ENCODE measurements at places on chromosomes 7 and 10.

DNA sequence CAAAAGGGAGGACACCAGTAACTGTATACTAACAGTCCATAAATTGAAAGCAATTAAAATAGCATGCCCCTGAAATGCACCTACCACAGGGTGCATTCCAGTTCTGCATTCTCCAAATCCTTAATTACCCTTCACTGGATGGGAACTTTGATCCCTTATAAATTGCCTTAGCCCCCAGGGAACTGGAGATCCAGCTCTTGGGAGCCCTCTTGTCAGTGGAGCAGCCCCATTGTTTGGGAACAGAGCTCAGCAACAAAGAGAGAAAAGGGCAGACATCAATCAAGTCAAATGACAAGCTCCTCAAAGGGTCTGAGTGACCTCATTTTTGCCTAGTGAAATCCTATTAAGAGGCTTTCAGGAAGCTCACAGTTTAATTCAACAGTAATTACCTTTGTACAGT, 472.6 kb downstream of the XPNPEP1 start:
- no peak for DNase-seq

DNA sequence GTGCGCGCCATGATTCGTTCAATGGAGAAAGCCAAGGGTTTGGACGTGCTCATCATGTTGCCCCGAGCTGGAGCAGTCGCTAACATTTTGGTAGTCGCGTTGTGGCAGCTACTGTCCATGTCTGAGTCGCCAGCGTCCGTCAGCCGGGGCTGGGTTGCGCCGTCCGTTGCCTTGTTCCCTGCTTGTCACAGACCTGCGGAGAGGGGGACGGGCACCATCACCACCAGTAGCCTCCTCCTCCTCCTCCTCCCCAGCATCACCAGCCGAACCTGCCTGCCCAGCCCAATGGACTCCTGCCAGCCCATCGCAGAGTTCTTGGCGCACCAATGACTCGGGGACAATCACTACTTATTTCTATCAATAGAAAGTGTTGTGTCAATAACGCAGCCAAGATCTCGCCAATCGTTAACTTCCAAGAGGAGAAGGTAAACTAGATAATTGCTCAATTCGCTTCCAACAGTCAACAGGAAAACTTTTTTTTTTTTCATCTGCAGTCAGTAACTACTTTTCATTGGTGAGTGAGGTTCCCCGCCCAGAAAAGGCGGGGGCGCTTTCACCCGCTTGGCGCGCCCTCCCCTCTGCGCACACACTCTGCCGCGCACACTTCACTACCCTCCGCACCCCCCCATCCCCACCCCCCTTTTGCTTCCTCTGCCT, at the start of gene FEZF1:
TSS of gene FEZF1 (minus strand) at position 432 of the 657 bp plus-strand sequence. CDS start at position 119, 313 bp downstream.
- no peak for DNase-seq

- no peak for DNase-seq
Measured at GRCh38 chr10:74637685-74638084, 188.7 kb upstream of the KAT6B start.

- DNase-seq = no peak
Measured at GRCh38 chr7:2445898-2446555, 30.2 kb downstream of the GRIFIN start.

DNA sequence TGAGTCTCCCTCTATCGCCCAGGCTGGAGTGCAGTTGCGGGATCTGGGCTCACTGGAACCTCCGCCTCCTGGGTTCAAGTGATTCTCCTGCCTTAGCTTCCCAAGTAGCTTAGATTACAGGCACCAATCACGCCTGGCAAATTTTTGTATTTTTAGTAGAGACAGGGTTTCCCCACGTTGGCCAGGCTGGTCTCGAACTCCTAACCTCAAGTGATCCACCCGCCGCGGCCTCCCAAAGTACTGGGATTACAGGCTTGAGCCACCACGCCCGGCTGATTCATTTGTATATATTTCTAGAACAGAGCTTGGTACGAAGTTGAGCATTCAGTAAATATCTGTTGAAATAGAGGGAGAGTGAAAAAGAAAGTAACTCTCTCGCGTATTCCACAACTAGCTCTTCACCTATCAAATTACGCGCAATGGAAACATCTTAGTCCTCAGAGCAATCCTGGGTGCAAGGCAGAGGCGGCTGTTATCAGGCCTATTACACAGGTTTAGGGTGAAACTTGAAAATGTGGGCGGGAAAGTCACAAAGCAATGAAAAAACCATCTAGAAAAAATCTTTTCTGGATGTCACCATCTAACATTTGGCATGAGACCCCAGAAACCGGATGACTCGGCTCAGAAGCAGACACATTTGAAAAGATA, 707 bp upstream of the GHITM start:
- no peak for DNase-seq

GRCh38 chr7:128841171-128841690, 11.0 kb downstream of the FLNC start:
- no peak for DNase-seq

DNA sequence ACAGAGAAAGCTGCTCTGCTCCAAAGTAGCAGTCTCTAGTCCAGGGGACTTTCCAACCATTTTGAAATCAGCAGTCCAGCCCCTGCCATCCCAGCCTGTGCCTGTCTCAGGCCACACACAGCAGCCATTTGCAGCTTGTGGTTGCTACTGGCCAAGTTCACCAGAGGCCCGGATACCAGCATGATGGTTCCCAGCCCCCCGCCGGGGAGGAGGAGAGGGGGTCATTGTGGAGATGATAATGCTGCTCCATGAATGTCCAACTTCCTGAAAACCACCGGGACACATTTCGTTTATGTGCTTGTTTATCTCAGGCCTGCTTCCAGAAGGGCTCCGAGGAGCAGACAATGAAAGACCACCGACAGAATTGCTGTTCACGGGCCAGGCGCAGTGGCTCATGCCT, 160.0 kb downstream of the UBE2H start:
- DNase-seq = no peak

DNA sequence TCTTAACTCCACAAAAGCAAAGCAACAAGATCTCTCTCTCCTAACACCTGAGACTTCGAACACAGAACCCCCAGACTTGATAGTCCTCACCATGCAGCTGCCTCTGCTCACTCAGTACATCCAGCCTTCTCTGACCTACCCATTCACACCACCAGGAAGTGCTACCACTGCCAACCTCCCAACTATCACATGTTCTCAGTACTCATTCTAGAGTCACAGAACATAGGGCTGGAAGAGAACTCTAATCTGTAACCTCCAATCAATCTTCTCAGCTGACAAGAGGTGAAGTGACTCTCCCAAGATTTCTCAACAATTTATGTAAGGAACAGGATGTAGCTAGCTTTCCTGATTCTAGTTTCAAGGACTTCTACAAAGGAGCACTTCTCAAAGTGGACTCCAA, 3.8 kb downstream of the NUDCD3 start:
- DNase-seq = no peak

GRCh38 chr7:132742189-132742612, 165.9 kb upstream of the PLXNA4 start:
- DNase-seq = no peak

GRCh38 chr10:62681211-62681940, 123.1 kb upstream of the ADO start:
- no peak for DNase-seq

GRCh38 chr10:116554628-116555027, 8.9 kb downstream of the PNLIP start:
- DNase-seq = no peak

DNA sequence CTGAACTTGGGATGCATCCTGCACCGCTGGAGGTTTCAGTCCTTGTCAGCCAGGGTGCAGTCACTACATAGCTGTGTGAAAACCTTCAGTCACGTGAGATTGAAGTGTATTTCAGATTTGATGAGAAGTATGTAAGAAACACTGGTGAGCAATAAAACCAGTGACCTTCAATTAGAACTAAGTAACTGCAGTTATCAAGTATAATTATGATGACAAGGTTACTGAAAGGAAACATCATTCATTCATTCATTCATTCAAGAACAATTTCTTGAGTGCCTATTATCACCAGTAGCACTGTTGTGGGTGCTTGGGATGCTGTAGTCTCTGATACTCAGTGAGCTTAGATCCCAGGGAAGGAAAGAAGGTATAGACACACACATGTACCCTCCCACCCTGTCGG, 33.6 kb downstream of the RHEB start:
- DNase-seq = no peak

DNA sequence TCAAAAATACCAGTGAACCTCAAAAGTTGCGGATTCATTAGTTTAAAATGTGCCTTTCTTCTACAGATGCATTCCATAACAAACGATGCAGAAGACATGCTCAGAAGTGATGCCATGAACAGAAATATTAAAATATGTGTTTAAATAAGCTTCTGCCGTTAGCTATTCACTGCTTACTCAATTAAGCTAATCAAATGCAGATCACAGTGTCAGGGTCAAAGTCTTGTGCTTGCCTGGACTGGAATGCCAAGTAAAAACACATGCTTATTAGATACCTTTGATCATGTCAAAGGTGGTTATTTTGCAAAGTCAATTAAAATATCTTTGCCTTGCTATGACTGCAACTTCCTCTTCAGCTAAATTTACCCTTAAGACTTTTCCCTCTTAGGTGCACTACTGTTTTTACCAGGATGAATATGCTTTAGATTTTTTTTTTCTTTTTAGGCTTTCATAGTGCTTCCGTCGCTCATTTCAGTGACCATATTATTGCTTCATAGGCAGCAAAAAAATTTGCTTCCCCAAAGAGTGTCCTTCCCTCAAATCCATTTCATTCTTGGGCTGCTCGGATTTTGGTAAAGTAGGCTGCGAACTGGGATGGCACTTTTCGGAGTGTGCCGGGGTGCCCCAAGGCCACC, 905 bp downstream of the ASB13 start:
- peak; percentile 33 for DNase-seq
